ENCODE measurements at places on chromosomes 5 and 9. TPM values are rescaled to one million over a fixed set of nuclear protein-coding genes. Genes with fewer than 3 reads are reported as not detected.

- no peak for DNase-seq
Measured at GRCh38 chr5:155070781-155071180, 57.2 kb downstream of the KIF4B start.

DNA sequence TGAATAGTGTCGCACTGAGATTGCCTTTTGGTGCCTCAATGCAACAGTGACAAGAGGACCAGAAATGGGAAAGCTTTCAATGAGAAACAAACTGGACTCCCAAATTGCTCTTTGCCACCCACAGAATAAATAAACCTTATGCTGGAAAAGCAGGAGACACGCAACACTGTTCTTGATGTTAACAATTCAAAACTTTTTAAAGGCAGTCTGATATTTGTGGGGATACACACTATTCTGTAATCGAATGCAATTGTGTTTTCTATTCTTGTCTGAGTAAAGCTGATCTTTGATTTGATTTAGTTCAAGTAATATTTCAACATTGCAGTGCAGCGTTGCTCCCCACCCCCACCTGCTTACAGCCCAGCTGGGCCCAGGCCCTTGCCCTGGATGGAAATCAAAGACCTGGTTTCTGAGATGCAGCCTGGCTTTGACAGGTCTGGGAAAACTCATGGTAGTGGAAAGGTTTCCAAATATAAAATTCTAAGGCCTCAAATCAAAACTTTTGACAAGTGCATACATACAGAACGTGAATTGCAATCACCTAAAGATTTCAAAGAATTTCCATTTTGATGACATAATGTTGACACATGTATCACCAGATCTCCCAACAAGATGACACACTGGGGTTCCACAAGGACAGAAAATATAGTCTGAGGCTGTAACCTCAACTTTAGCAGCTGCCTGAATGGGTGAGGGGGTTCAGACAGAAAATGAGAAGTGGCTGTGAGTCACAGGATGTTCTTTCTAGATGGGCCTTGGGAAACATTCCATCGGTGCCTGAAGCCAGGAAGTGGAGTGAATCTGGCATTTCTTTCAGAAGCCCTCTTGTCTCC, 55.1 kb downstream of the ABCA1 start:
- peak; percentile 88 for DNase-seq

- DNase-seq: no peak
Measured at GRCh38 chr5:65938256-65938655, 11.9 kb downstream of the ERBIN start.

AGXT2 gene
- total RNA-seq: not detected

DNA sequence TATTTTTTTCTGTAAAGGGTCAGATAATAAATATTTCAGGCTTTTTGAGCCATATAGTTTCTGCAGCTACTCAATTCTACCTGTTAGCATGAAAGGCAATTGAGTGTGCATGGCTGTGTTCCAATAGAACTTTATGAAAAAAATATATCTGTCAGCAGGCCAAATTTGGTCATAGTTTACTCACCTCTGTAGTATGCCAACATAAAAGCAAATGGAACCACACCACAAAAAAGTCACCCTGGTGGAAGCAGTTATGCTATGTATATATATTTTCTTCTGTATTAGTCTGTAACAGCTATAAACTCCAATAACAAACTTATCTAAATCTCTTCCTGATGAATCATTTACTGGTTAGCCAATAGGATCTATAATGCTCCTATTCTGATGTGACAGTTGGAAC, 3.4 kb downstream of the SLC38A9 start:
- DNase-seq: peak; percentile 16

FABP6 gene
- not detected for total RNA-seq

PKD2L2 gene
- not detected for total RNA-seq

DNA sequence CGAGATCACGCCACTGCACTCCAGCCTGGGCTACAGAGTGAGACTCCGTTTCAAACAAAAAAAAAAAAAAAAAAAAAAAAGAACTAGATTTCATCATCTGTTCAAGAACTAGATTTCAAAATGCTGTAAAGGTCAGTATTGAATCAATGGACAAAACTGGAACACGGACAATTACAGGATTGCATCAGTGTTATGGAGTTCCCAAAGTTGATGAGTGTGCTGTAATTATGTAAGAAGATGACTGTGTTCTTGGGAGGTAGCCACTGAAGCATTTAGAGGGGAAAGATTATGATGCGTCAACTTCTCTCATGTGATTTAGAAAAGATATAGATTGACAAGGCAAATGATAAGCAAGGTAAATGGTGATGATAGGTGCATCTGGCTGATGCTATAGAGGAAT, 6.5 kb downstream of the FAM240B start:
- DNase-seq: peak; percentile 94

DNA sequence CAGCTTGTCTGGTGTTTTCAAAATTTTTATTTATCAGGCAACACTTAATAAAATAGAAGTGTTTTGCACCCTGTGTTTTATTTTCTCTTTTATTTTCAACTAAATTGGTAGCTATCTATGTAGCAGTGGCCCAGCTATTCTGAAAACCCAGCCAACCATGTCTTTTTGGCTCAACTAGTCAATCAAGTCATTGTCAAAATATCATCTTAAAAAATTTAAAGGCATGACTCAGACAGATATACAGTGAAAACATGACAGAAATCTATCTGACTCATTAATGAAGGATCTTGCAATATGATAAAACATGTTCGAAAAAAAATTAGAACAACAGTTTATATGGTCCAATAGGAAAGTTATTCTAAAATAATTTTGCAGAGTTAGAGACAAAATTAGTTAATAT, 75.1 kb downstream of the HSD17B4 start:
- DNase-seq: no peak

DNA sequence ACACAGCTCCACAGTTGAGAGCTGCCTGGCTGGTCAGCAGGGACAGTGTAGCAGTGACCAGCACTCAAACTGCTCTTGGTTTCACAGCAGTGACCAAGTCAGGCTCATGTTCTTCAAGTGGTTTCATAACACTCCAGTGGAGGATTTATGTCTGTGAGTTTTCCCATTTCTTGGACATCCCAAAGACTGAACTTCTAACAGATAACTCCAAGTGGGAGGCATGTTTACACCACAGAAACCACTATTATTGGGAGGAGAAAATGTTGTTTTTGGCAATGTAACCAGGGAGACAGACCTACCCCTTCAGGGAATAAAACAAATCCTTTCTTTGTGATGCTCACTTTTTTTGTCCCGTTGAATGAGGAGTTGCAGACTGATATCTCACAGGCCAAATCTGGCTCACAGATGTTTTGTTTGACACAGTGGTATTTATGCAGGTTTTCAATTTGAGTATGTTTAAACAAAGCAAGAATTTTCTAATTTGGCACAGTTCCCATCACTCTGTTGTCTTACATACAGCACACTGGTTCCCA, 141.5 kb downstream of the RMI1 start:
- DNase-seq: peak; percentile 12

FREM1 gene
- total RNA-seq: 0.49 TPM

CTNNA1 gene
- 327 TPM for total RNA-seq

DNA sequence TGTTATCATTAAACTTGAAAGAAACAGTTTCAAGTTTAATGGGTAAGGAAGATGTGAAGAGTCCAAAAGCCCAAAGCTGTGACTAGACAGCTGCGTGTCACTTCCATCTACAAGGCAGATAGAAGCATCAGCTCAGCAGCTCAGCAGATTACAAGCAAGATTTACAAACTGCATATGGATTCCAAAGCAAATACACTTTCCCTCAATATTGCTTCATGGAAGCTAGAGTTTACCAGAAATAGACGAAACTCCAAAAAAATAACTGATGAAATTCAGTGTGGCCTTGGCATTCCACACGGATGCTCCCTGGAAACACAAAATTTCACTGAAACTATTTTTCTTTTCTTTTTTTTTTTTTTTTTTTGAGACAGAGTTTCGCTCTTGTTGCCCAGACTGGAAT, 17.9 kb downstream of the MYO10 start:
- DNase-seq: no peak

OXCT1 gene
- total RNA-seq: 35.7 TPM

DNA sequence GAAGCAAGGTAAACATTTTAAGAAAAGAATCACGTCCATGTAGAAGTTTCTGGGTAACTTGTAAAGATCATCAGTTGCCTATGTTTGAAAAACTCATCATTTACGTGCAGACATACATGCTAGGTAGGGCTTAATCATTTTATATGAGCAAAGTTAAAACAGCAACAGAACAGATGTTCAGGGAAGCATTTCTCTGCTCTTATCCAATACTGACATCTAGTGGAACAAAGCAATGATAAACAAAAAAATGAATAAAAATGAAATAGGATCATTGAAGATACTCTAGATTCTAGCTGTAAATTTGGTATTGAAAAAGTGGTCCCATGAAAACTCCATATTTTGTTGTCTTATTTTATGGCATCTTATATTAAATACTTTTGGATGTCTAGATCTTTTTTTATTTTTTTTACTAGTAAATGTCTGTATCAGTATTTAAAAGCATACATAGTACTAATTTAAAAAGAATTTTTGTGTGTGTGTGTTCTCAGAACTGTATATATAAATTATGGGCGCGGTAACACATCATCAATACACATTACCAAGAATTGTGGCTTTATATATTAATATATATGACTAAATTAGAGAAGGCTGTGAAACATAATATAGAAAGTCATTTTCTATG, 1050.2 kb downstream of the CDH12 start:
- DNase-seq: peak; percentile 40

DNA sequence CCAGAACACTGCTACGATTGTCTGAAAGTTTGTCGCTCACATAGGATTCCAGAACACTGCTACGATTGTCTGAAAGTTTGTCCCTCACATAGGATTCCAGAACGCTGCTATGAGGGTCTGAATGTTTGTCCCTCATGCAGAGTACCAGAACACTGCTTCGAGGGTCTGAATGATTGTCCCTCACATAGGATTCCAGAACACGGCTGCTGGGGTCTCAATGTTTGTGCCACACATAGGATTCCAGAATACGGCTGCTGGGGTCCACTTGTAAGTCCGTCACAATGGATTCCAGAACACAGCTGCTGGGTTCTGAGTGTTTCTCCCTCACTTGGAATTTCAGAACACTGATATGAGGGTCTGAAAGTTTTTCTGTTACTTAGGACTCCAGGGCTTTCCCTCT, 203.3 kb downstream of the FOXD4L6 start:
- DNase-seq: no peak

GRCh38 chr9:76462126-76462525, 3.1 kb downstream of the GCNT1 start:
- DNase-seq: no peak

DNA sequence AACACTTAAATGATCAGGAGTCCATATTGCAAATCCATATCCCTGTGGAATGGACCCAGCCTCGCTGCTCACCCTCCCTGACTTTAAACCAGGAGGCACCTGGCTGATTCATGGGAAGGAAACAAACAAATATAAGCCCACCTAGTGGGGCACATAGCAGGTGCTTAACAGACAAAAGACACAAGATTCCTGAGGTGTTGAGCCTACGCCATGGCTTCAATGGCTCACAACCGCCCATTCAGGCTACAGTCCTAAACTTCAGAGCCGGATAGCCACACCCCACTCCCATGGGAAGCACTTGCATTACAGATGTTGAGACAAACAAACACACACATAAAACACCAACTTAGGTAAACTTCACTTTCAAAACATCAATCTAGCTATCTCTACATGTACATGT, 359.9 kb downstream of the ICE1 start:
- no peak for DNase-seq

SMIM23 gene
- not detected for total RNA-seq

GRCh38 chr9:88321764-88322163, 66.5 kb upstream of the SPIN1 start:
- no peak for DNase-seq

PAX5 gene
- total RNA-seq: not detected

PCDHB4 gene
- total RNA-seq: 0.65 TPM

Data from fibroblast of the aortic adventitia (primary cell).